ENCODE measurements at places on chromosomes 1 and 21.
A peak's percentile ranks its signal among the peaks of the same experiment; 100 is the strongest.

- peak; percentile 76 for DNase-seq
These were observed 2.0 kb downstream of the ARHGAP29 start for GRCh38 chr1:94235189-94236012.

- peak; percentile 56 for DNase-seq
These were observed 105.5 kb downstream of the FASLG start for GRCh38 chr1:172764378-172764777.

DNA sequence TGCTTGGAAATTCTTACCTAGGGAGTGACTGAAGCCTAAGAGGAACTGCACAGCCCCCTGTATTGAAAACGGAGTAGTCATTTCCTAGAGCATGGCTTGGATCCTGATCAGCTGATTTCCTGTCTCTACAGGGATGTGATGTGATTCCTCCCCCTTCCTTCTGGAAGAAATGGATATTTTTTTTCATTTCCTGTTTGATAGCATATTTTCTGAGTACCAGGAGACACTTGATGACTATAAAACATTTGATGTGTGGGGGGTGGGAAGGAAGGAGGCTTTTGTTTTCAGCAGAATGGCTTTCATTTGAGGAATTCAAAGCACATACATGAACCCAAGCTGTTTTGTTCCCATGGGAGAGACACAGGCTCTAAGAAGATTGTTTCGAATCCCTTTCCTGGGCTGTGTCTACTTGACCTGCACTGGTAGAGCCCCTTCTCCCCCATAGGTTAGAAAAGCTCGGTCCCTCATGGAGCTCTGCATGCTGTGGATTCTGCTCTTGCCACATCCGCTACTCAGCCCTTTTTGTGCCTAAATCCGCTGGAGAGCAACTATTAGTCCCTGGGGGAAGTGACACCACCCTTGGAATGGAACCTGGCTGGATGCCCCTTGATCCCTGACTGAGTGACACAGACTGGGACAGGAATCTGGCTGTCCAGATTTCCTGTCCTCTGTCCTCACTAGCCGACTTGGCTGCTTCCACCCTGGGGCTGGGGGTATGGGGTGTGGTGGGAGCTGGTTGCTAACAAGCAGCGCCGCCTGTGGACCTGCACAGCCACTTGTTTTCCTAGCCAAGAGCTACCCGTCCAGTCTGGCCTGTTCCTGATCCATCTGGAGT lies 71.8 kb upstream of the MACF1 start:
- peak; percentile 95 for DNase-seq

DNA sequence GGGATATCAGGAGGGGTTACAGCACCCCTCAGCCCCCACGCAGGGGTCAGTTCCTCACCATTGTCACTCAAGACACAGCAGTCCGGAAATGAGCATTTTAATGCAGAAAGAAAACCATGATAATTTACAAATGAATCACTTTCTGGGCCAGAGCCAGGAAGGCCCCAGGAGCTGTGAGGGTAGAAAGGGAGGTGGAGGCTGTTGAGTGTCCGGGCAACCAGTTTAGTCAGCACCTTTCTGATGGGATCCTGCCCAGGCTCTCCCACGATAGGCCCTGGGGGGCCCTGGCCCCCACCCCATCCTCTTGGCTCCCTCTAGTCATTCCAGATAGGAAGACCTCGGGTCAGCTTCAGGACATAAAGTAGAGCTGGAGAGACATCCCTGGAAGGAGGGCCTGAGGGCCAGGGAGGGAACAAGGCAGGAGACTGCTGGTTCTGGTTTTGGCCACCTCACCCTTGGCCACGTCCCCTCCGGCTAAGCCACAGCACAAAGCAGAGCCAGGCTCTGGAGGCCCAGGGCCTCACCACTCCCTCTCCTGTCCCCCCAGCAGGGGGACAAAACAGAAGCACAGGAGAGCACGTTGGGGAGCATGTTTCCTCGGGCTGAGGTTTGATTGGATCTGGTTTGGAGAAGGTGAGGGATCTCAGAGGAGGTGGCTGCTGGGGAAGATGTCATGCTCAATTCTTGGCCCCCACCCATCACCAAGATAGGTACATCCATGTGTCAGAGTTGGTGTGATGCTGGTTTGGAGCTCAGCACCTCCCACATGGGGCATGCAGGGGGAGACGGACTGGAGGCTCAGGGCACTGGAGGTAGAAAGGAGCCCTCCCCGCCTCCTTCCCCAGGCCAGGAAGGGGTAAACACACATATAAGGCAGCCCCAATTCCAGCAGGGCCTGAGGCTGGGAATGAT lies 20.6 kb downstream of the ETNK2 start:
- DNase-seq = no peak

DNA sequence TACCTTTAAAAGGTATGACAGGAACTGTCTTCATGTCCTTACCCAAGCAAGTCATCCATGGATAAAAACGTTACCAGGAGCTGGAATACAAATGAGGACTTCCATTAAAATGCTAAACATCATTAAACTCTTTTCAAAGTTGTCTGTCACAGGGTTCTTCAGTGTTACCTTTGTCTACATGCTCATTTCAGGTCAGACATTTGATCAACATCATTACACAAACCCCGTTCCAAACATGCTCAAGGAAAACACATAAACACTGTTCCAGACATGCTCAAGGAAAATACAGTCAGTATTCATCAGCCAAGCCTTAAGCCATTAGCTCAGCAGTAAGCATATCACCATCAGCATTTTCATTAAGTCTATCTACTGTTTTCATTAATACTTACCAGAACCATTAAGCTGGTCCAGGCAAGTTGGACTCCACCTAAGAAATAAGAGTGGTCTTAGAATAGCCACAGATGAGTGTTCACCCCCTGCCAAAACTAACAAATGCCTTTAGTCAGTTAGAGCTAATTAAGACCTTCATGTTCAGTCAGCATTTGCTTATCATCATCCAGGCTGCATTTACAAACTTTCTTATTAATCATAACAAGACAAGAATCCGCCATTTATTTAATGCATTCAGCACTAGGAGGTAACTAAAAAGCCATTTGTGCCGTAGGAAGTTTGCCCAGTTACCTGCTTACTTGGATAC lies 2.2 kb downstream of the GAS5 start:
- DNase-seq = no peak

DNA sequence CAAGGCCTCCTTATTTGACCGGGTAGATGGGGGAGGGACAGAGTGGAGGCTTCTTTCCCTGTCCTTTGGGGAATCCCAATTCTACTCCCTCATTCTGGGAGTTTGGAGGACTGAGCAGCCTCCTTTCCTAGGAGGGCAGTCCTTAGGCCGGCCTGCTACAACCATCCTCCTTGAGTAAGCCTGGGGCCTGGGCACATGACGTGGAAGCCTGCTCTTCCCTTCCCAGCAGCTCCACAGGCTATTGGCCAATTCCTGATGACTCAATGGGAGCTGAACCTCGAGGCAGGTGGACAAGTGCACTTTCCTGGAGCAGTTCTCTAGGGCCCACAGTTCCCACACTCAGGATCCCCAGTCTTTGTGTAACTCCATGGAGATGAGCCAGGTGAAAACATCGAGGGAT lies 3.1 kb downstream of the KCNA10 start:
- DNase-seq = no peak

DNA sequence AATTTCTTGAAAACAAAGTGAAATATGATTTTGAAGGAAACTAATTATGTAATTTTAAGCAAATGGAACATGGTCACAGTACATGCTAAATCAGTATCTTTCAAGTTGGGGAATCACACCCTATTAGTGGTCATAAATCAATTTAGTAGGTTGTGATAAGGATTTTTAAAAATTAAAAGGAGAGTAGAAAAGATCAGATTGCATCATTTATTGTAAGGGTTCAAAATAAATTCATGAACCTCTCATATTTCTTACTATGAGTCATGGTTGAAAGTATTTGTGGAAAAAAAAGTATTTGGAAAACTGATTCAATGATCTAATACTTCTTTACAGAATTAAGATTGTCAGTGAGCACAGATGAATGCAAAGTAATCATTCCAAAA lies 14.6 kb downstream of the ADSS2 start:
- peak; percentile 39 for DNase-seq

- peak; percentile 40 for DNase-seq
These were observed 39.1 kb downstream of the SKI start for GRCh38 chr1:2267051-2267830.

DNA sequence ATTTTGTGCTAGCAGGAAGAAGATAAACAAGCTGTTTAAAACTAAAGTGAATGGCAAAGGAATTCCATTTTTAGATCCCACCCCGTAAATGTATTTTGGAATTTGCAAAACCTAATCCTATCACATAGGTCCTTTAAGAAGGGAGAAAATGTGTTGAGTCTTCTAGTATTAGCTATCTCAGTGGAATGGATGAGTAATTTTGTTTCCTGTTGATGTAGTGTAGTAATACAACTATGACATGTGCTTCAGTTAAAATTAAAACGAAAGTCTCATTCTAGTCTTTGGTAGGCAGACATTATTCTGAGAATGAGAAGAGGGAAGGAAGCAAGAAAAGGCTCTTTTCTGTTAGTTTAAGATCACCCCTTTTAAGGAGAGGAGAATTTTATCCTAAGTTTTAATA lies 265.9 kb upstream of the C1orf105 start:
- peak; percentile 74 for DNase-seq

DNA sequence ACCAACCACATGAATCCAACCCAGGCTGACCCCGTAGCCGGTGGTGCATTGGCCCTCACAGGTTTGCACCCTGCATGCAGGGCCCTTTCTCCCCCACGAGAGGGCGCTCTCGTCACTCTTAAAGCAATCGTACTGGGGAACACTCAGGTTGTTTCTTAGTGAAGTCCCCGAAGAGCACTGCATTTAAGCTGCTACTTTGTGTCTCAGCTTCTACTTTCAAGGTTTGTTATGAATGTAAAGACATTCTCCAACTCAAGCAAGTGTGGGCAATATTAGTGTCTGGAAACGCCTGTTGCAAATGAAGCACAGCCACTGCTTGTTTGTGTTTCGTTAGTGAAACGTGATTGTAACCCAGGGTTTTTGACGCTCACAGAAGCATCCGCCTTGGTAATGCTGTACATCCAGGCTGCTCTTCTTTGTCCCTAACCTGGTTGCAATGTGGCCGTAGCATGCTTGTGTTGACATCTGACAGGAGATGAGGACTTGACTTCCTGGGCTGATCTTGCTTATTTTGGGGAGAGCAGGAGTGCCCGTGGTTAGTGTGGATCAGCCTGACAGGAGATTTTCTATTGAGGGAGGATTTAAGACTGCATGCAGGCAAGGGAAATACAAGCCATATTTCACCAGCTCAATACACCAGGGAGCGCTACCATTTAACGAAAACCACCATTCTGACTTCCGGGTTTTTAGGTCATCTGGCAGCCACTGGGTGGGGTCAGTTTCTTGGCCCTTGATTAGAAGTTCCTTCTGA lies 79.8 kb downstream of the ST6GALNAC3 start:
- peak; percentile 82 for DNase-seq

DNA sequence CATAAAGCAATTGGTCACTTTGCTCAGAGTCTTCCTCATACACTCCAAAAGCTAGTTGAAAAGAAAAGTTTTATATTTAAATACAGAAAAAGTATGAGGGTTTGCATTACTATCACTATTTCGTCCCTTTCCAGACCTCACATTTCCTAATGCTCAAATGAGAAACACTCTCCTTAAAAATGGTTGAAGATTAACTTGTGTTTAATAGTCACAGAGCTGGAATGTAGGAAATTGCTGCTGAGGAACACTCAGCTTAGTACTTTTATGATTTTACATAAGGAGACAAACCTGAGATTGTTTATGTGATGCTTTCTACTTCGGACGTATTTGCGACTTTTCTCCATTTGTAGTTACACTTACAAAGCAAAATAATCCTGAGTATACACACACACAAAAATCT lies 39.8 kb downstream of the MYSM1 start:
- DNase-seq = no peak

DNA sequence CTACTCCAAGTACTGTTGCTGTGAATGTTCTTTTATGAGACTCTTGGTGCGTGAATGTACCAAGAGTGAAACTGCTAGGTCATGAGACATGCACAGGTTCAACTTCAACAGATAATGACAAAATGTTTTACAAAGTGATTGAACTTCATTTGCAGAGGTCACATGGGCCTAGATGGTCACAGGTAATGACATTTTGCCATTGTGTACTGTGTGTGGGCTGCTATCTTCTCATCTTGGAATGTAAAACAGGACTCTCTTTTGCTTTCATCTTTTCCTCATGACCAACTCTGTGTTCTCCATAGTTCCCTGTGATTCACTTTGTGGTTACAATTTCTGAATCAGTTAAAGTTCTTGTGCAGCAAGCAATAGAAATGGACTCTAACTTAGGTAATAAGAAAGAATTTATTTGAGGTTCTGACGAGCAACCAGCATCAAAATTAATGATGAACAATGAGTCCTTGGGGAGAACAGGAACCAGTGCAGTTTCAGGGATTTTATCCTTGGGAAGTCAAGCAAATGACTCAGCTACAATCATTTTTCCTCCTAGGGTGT lies 16.2 kb upstream of the TSNAX start:
- peak; percentile 47 for DNase-seq

DNA sequence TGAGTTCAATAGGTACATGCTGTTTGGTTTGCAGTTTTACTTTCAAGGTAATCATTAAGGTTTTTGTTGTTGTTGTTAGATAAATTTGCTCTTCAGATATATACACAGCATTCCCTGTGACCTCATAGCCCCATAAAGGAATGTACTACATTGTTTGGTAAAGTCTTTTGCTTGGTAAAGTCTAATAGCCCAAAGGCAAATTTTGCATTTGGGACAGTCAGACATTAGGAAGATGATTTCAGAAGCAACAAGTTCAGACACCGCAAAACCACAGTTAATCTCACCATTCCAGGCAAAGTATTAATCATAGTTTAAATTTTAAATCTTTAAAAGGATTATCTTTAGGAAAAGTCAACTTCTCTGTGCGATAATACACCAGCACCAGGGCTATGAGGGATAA lies 32.6 kb upstream of the PYHIN1 start:
- no peak for DNase-seq

DNA sequence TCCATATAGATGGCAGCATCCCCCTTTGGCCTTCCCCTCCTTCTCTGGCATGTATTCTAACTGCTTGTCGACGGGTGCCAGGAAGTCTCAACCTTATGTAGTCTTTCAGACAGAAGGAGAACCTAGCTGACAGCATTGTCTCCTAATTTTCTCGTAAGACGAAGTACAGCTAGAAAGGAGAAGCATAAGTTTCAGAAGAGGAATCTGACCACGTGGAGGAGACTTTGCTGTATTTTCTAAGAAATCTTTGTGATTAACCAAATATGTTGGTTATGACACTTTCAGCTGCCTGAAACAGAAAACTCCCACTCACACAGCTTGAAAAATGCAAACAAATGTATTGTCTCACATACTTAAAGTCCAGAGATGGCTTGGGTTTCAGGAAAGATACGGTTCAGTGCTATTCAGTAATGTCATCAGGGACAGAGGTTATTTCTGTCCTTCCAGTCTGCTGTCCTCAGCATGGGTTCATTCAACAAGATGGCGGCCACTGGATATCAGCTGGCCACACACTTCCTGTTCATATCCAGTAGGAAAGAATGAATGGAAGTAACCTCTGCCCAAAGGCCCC lies 109.5 kb upstream of the ZNF648 start:
- no peak for DNase-seq

- no peak for DNase-seq
These were observed 13.1 kb downstream of the STK40 start for GRCh38 chr1:36372617-36373016.

DNA sequence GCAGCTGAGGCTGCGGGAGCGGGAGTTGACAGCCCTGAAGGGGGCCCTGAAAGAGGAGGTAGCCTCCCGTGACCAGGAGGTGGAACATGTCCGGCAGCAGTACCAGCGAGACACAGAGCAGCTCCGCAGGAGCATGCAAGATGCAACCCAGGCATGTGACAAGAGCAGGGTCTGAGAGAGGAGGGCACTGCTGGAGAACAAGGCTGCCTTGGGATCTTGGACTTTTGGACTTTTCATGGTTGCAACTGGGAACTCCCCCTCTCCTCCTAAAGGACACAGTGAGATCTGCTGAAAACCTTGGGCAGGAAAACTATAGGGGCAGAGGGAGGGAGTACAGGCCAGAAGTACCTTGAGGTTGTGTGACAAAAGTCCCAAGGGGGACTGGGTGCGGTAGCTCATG lies 13.5 kb downstream of the CGN start:
- no peak for DNase-seq
